GM23338 (cell line): ENCODE measurements at places on chromosomes 5 and 9. TPM values are rescaled to one million over a fixed set of nuclear protein-coding genes. Genes with fewer than 3 reads are reported as not detected.

The AK6 gene
- 232 and 260 TPM in 2 replicates for polyA plus RNA-seq

The CD72 gene
- 4.6 and 4.7 TPM in 2 replicates for polyA plus RNA-seq

The PCDHGB5 gene
- 1.7 and 2.5 TPM in 2 replicates for polyA plus RNA-seq

The FST gene
- polyA plus RNA-seq, result 13.2 and 13.9 TPM in 2 replicates

The C5orf47 gene
- 0.50 and 1.1 TPM in 2 replicates for polyA plus RNA-seq

The GABRP gene
- polyA plus RNA-seq, result 6.2 and 6.3 TPM in 2 replicates

GRCh38 chr5:175444060-175444904 lies at the start of gene DRD1:
TSS of gene DRD1 (minus strand) at chr5:175444182. CDS start at chr5:175443099, 1,083 bp downstream.
- peaks cover 42% of the 10 kb centered on the region for H3K4me1 ChIP-seq
- H3K36me3 ChIP-seq, result no peaks in the 10 kb centered on the region
- no peak within 1 kb of the TSS for H3K27ac ChIP-seq

GRCh38 chr9:117744856-117745389 lies 40.7 kb downstream of the TLR4 start:
- no peaks in the 10 kb centered on the region; the same call in 1 of the 2 replicates for H3K4me1 ChIP-seq
- H3K27me3 ChIP-seq, result peaks cover 27% of the 10 kb centered on the region
- no peak overlapping the region for H3K27ac ChIP-seq
- peak; percentile 67 for DNase-seq

DNA sequence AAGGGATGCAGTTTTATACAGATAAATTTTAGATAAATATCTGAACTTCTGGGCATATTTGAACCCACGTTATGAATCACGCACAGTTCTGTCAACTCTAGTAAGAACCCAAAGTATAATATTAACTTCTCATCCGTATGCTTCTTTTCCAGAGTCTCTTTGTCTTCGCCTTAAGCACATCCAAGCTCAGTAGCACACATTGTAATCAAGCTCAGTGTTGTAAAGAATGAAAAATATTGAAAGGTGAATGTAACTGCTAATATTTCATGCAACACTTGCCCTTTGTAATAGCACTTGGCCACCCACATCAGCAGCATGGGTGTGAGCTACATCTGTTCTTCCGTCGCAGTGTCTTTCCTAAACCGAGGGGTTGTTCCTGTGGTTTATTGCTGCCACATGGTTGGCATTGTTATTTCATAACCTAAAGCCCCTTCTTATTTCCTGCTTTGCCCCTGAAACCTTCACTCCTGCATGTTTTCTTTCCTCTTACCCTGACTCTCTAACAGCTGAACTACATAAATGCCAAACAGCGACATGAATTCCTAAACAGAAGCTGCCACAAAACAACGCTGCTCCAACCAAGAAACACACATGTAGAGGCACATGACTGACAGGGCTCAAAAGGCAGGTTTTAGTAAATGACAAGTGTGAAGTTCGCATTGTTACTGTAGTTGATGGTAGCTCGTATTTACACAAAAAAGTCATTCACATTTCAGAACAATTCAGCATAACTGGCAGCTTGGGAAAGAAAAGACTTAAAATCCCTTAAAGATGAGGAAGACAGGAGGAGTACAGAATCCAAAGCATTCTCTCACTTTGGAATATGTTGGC lies 190.1 kb upstream of the MEF2C start:
- H3K36me3 ChIP-seq, result no peaks in the 10 kb centered on the region
- H3K27me3 ChIP-seq, result no peaks in the 10 kb centered on the region
- DNase-seq, result no peak
- no peak overlapping the region for H3K4me3 ChIP-seq

GRCh38 chr5:57445006-57445704 lies 37.5 kb downstream of the ACTBL2 start:
- no peaks in the 10 kb centered on the region for H3K4me1 ChIP-seq
- no peaks in the 10 kb centered on the region for H3K36me3 ChIP-seq
- H3K4me3 ChIP-seq, result no peak overlapping the region
- H3K27ac ChIP-seq, result no peak overlapping the region
- H3K27me3 ChIP-seq, result no peaks in the 10 kb centered on the region

- H3K4me3 ChIP-seq, result no peak overlapping the region
- H3K4me1 ChIP-seq, result no peaks in the 10 kb centered on the region
- no peaks in the 10 kb centered on the region for H3K27me3 ChIP-seq
- no peak overlapping the region for H3K27ac ChIP-seq
- DNase-seq, result no peak
Observed at GRCh38 chr9:2574203-2574602, 47.4 kb upstream of the VLDLR start.

DNA sequence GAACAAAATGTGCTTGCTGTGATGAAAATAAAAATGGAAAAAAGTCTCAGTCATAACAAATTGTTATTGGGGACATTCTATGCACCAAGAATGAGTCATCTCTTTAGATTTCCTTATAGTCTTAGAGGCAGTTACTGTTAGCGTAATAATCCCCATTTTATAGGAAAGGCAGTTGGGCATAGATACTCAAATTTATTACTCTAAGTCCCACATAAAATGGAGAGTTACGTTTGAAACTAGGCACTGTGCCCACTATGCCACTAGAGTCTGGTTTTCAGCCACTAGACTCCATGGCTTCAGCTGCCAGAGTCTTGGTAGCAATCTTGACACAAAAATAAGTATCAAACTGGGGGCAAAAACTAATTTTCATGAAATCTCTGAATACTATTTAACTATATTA lies 317.9 kb upstream of the MEF2C start:
- no peak overlapping the region for H3K27ac ChIP-seq
- no peak for DNase-seq
- no peaks in the 10 kb centered on the region for H3K4me1 ChIP-seq

DNA sequence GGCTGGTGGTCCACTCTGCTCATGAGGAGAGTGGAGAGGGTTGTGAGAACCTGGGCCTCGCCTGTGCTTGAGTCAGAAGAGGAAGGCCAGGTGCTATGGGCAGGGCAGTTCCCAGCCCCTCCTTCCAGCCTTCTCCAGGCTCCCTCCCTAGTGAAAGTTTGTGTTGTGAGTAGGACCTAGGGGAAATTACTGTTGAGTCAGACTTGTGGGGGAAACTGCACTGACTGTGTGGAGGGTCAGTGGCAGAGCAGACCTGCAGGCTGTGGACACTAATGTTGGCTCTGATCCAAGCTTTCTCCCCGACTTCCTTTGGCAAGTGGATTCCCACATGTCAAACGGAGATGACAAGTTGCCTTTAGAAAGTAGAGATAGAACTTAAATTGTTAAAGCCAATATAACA lies 102.6 kb downstream of the ARHGAP26 start:
- H3K4me3 ChIP-seq, result no peak overlapping the region
- H3K27ac ChIP-seq, result no peak overlapping the region; the same call in 1 of the 2 replicates
- H3K27me3 ChIP-seq, result no peaks in the 10 kb centered on the region

- H3K4me1 ChIP-seq, result peaks cover 4% of the 10 kb centered on the region; the same call in 1 of the 2 replicates
- peaks cover 67% of the 10 kb centered on the region for H3K27me3 ChIP-seq
- DNase-seq, result no peak
- H3K27ac ChIP-seq, result no peak overlapping the region
- no peak overlapping the region for H3K4me3 ChIP-seq
Observed at GRCh38 chr9:84671586-84672521, 2.3 kb downstream of the NTRK2 start.

DNA sequence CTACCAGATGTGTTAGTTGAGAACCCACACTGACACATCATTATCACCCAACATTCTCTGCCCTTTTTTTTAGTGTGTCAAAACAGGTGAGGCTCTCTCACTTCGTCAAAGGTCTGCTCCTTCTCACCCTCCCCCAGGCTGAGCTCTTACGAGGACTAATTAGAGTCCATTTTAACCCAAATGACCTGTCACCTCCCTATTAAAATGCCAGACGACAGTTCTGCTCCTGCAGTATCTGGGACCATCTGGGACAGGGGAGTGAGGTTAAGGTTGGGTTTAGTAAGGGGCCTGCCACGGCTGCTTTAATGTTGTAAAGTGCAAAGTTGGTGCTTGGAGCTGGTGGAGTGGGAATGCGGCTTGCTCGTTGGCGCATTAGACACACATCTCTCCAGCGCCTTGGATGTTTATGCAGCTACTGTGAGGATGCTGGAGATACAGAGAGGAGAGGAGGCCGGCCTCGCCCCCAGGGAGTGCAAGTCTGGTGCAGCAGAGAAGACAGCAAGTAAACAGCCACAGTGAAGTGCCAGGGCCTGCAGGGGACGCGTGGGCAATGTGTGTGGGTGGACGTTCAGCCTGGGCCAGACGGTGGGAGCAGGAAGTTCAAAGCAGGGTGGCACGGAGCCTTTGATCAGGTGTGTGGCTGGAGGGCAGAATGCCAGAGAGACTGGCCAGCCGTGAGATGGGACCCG lies 96.2 kb downstream of the C9orf50 start:
- no peak overlapping the region for H3K4me3 ChIP-seq
- no peaks in the 10 kb centered on the region; the same call in 1 of the 2 replicates for H3K4me1 ChIP-seq
- no peak for DNase-seq
- H3K27ac ChIP-seq, result no peak overlapping the region

DNA sequence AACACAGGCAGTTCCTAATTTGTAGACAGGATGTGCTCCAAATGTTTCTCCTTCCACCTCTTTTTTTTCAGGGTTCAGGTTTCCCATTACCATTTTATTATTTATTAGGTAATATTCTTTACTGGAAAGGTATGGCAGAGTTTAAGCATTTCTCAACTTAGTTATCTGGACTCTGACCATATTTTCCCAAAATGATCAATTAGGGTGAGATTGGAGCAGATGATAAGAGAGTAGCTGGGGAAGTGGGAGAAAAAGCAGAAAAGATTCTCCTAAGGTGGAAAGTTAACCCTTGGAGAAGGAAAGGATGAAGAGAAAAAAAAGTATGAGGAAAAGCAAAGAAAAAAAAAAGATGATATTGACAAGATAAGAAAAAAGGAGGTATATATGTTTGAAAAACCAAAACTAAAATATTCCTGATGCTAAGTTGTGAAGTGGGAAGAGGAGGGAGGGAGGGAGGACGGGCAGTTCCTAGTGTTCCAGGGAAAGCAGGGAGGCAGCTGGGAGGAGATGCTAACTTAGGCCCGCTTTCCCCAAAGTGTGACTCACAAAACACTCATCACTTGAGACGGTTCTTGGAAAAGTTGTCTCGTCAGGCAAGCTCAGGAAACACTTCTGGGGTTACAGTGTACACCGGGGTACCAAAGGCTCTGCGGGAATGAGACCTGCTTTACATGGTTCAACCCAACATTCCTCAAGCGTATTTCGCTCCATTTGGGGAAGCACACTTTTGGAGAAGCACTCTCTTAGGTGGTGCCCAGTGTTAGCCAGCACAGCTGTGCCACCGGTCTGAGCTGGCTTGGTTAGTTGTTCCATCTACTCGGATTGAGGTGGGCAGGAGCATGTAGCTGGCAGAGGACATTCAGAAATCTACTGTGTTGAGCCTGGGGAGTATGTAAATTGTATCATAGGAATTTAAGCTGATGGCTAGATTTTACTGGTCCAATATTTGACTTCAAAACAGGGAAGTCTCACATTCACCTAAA lies 35.1 kb downstream of the B4GALT1 start:
- H3K4me1 ChIP-seq, result no peaks in the 10 kb centered on the region
- no peak for DNase-seq
- no peak overlapping the region for H3K27ac ChIP-seq

- DNase-seq, result peak; percentile 44
- H3K4me1 ChIP-seq, result peaks cover 7% of the 10 kb centered on the region
- H3K27ac ChIP-seq, result no peak overlapping the region
- H3K36me3 ChIP-seq, result no peaks in the 10 kb centered on the region
Observed at GRCh38 chr5:157571357-157571827, 4.2 kb downstream of the ADAM19 start.

DNA sequence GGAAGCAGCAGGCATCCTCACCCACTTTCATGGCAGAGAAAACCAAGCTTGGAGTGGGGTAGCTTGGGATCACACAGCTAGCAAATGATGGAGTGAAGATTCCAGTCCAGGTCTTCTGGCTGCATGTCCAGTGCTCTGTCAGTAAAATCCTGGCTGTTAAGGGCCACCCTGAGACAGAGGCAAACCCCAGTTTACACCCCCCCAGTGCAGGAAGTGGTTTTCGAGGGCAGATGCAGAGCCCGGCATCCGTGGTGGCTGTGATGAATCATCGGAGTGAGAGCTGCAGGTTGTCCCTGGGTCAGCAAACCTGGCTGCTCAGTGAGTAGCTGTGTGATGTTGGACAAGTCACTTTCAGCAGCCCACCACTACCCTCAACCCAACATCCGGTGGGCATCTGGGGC lies 115.4 kb downstream of the RGS3 start:
- H3K27me3 ChIP-seq, result no peaks in the 10 kb centered on the region
- DNase-seq, result no peak
- no peaks in the 10 kb centered on the region for H3K36me3 ChIP-seq
- peaks cover 11% of the 10 kb centered on the region; the same call in 1 of the 2 replicates for H3K4me1 ChIP-seq
- H3K27ac ChIP-seq, result no peak overlapping the region
- no peak overlapping the region for H3K4me3 ChIP-seq

DNA sequence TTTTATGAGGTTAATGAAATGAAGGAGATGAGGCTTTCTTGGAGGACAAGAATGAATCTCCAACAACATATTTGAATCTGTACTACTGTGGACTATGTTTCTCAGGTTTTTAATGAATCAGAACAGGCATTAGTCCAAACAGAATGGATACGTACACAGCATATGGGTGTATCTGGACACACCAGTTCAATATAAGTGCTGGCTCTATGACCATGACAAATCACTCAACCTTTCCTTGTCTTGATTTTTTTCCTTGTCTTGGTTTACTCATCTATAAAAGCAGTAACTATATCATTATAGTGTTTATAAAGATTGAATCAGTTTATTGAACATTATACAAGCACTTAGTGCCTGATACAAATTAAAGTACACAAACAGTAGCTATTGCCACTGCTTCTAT lies 104.1 kb downstream of the AP3B1 start:
- H3K4me1 ChIP-seq, result no peaks in the 10 kb centered on the region
- no peak overlapping the region for H3K27ac ChIP-seq
- no peaks in the 10 kb centered on the region for H3K27me3 ChIP-seq
- no peak for DNase-seq
- H3K36me3 ChIP-seq, result no peaks in the 10 kb centered on the region

GRCh38 chr9:37899041-37899440 lies 4.9 kb downstream of the SLC25A51 start:
- H3K4me3 ChIP-seq, result no peak overlapping the region
- H3K27ac ChIP-seq, result no peak overlapping the region
- H3K36me3 ChIP-seq, result peaks cover 4% of the 10 kb centered on the region; the same call in 1 of the 2 replicates
- H3K4me1 ChIP-seq, result peaks cover 9% of the 10 kb centered on the region

GRCh38 chr5:64229163-64229774 lies 63.6 kb downstream of the RNF180 start:
- no peak overlapping the region for H3K4me3 ChIP-seq
- no peak overlapping the region for H3K27ac ChIP-seq
- no peaks in the 10 kb centered on the region for H3K4me1 ChIP-seq
- peak; percentile 77 for DNase-seq
